ENCODE measurements at places on chromosomes 13 and 19.
A peak's percentile ranks its signal among the peaks of the same experiment; 100 is the strongest.

GRCh38 chr19:37997911-37998344, 90.9 kb downstream of the SIPA1L3 start:
- DNase-seq, result peak; percentile 77

DNA sequence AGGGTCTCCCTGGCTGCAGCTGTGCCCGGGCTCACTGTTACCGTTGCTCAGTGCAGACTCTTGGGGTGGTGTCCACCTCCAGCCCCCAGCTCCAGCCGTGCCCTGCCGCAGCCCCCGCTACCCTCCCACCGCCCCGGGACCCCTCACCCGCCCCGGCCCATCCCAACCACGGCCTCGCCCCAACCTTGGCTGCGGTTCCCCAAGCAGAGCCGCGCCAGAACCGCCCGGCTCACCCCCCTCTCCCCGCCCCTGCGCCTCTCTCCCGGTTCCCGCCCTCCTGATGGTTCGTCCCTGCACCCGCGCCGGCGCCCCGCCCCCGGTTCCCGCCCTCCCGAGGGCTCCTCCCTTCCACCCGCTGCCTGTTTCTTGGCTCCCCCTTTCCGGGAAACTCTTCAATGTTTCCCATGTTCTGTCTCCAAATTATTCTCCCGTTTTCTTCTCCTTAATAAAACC, 40.3 kb downstream of the ANKRD10 start:
- peak; percentile 97 for DNase-seq

- no peak for DNase-seq
Measured at GRCh38 chr13:103184413-103184812, 118.2 kb upstream of the SLC10A2 start.

DNA sequence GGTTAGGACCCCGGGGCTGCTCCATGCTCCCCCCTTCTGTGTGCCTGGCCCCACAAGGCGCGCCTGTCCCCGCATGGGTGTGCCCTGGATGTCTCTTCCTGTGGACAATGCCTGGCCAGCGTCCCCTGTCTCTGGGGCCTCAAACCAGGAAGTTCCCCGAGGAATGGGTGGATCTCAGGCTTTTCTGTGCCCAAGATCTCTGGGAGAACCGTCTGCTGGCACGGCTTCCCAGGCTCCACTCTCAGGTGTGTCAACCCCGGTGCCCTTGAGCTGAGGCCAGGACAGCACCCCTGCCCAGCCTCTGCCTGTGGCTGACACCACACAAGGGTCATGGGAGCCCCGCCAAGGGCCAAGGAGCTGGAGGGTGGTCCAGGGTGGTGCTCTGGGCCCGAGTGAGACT, 15.7 kb downstream of the ZNF444 start:
- DNase-seq, result no peak

DNA sequence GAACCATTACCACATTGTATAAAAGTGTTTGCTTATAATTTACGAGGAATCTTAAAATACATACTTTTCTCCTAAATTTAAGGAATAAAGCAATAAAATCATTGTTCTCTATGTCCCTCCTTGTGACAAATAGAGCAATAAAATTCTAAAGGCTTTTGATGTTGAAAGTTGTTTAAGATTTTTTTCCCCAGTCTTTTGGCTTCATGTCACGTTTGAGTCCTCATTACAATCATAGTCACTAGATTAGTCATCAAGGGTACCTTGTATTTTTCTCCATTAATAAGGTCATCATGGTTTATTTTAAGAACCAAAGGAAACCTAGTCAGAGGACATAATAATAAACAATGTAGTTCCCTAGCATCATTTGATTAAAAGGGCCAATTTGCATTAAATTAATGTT, 3.2 kb downstream of the WBP4 start:
- peak; percentile 36 for DNase-seq

DNA sequence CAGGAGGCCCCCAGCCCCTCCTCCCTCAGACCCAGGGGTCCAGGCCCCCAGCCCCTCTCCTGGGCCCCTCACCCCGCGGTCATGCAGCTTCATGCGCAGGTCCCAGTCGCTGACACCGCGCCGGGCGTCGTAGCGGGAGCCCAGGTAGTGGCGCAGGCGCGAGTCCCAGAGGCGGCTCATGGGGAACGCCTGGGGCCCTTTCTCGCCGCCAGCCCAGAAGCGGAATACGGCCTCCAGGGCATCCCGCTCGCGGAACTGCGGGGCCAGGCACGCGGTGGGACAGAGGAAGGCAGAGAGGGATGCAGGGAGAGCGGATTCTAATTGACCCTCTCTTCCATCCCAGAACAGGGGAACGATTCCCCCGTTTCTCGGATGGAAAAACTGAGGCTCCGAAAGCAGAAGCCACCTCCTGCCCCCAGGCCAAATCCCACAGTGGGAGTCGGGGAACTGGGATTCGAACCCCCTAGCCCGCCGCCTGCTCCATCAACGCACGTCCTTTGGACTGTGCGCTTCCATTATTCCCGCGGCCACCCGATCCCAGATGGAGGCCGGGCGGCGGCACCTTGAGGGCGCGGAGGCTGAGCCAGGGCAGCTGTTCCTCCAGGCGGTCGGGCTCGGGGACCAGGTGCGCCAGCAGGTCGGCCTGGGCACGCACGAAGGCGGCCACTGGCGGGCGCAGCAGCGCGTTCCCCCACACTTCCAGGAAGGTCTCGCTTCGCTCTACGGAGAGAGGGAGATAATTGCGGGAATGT, 4.2 kb upstream of the TNNI3 start:
- peak; percentile 52 for DNase-seq

GRCh38 chr19:8021374-8021773, 15.9 kb upstream of the ELAVL1 start:
- peak; percentile 17 for DNase-seq

DNA sequence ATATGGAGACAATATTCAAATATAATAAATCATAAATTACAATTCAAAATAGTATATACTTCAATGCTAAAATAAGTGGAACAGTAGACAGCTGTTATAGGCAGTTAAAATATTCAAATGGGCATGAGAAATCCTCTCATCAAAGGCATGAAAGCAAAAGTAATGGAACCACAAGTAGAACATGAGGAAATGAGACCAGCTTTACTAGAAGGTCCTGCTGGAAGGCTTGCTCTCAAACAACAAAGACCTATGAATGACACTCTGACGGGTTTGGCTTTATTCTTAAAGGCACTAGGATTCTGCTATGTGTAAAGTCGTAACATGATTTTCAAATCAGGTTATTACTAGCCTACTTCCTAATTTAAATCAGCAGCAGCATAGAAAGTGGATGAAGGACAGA, 148.1 kb downstream of the VWA8 start:
- no peak for DNase-seq

DNA sequence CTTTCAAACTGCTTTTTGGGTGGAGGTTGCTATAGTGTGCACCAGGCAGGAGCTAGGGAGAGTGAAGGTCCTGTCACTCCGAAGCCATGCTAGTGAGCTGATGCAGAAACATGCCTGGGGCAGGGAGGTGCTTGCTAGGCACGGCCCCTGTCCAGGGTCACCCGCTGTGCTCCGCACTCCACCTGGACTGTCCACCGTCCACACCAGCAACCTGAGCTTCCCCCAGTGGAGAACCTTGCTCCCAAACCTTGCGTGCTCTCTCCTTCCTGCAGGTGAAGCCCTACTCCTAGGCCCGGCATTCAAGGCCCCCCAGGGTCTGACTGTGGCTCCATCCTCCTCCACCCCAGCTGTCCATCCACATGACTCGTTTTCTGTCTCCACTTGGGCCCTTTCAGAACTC, 12.3 kb downstream of the SLC15A1 start:
- no peak for DNase-seq

DNA sequence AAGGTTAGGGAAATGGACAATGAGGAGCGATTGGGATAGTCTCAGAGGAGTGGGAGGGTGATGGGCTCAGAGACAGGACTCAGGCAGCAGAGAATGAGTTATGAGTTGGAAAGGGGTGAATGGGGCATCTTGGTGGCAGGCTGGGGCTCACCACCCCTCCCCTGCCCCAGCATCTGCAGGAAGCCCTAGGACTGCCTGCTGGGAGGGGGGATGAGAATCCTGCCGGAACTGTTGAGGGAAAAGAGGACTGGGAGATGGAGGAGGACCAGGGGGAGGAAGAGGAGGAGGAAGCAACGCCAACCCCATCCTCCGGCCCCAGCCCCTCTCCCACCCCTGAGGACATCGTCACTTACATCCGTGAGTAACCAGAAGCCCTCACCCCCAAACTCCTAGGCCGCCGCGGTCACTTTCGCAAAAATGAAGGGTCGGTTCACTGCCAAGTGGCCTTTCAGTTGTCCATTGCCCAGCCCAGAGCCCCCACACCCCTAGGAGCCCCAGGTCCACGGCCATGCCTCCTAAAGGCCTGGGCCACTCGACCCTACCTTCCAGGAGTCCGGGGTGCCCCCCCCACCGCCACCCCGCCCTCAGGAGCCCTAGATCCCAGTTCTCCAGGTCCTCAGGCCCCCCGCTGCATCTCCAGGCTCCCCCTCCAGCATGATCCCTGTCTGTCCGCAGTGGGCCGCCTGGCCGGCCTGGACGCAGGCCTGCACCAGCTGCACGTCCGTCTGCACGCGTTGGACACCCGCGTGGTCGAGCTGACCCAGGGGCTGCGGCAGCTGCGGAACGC, 764 bp downstream of the CLEC11A start:
- DNase-seq, result peak; percentile 92

- DNase-seq, result no peak
Measured at GRCh38 chr13:110915874-110916206, 971 bp upstream of the ANKRD10 start.

- DNase-seq, result no peak
Measured at GRCh38 chr13:99386495-99386894, 79.3 kb upstream of the GPR183 start.

DNA sequence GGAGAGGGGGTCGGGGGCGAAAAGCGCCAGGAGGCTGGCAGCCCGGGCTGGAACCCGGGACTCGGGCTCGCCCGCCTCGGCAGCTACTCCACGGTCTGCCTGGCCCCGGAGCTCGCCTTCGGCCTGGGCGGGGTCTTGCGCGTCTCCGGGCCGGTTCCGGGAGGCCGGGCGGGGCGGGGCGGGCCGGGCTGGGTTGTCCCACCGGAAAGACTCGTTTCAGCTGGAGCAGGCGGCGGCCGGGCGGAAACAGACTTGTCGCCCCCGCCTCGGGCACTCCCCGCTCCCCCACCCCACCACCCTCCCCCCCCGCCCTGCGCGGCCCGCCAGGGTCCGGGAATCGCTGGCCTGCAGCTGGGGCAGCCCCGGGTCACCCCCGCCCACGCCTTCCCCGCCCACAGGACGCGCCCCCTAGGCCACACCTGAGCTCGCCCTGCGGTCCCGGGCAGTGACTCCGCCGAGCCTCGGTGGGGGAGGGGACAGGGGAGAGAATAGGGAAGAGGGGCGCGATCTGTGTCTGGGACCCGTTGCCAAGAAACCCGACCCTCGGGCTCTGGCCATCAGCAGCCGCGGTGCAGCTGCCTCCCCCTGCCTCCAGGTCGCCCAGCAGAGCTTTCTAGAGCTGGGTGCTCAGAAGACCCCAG, 109.4 kb downstream of the KCTD15 start:
- DNase-seq, result peak; percentile 76

- DNase-seq, result no peak
Measured at GRCh38 chr13:111289251-111289650, 31.2 kb upstream of the TEX29 start.
